ENCODE measurements at places on chromosomes 5 and 9.

DNA sequence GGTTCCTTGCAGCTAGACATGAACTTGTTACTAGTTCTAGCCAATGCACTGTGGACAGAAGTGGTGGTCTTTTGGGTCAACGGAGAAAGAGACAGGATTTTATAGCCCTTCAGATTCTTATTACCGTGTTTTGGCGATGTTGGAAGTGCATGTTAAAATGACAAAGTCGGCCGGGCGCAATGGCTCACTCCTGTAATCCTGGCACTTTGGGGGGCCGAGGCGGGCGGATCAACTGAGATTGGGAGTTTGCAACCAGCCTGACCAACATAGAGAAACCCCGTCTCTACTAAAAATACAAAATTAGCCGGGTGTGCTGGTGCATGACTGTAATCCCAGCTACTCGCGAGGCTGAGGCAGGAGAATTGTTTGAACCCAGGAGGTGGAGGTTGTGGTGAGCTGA lies 9.1 kb upstream of the NUDT12 start:
- DNase-seq, result no peak

- DNase-seq, result no peak
Measured at GRCh38 chr9:76655121-76655541, 109.1 kb upstream of the PCA3 start.

DNA sequence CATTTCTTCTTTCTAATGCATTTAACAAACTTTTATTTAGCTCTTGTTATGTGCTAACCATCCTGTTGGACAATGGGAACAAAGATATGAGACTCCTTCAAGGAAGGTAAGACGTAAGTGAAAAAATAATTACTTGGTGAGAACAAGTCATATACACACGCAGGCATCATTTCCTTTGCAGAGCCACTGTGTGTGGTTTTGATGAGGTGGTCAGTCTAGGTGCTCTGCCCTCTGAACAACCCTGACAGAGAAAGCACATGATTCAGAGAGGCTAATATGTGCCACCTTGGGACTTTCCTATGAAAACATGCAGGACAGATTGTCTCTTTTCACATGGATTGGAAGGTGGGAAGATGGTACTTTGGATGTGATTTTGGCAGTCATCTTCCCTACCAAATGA lies 1162.5 kb upstream of the DMAC1 start:
- no peak for DNase-seq

- no peak for DNase-seq
Measured at GRCh38 chr5:134131165-134131564, 16.7 kb downstream of the TCF7 start.

DNA sequence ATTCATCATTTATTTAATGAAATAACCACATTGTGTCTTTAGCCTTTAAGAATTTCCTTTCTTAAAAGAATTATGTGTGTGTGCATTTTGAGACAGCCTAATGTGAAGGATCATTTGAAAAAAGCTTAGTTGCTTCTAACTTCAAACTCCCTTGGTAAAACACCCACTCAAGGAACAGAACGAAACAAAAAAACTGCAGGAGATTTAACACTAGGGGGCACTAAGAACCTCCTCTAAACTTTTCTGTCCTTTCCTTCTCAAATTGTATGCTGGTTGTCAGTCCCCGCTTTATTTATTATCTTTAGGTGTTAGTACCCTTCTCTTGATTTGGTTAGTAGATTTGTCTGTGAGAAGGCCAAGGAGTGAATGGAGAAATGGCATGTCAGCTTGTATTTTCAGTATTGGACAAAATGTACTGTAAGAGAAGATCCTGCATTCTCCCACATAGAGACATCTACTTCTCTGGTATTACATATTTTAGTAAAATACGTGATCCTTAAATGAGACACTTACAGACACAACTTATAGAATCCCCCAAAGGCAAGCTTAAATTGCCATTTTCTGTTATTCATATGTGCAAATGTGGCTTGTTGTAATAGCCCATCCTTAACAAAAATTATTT lies 229.7 kb downstream of the MRPS30 start:
- no peak for DNase-seq

Measured in stimulated activated CD4-positive, alpha-beta T cell treated with anti-CD3 and anti-CD28 coated beads, Interleukin-2, amount 100 ng/mL, for 48 hours (primary cell).